Fibroblast of mammary gland (primary cell): ENCODE measurements at places on chromosomes 2 and 18.

DNA sequence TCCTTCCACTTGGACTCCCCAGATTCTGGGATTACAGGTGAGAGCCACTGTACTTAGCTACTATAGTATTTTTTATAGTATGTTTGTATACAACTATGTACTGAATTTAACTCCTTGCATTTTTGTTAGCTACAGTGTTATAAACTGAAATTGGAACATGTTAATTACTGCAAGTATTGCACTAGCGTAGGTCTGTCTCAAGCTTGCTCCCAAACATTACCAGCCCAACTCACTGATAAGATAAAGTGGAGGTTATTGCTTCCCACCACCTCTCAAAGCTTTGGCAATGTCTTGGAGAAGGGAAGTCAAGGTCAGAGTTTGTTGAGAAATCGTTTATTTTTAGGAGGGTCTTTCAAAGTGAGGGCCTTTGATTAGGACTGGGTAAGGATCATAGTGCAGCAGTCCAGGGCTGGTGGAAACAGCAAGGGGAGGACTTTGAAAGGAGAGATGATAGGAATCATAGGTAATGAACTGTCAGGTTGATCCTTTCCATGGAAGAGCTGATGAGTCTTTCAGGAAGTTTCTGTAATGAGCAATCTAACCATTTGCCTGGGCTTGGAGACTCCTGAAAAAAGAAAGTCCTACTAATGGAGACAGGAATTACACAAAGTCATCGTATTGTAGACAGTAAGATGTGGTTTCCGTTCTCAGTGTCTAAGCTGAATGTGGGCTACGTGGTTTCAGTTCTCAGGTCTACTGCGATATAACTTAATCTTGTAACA is 257.1 kb downstream of the MYO3B start:
- no peak for DNase-seq

DNA sequence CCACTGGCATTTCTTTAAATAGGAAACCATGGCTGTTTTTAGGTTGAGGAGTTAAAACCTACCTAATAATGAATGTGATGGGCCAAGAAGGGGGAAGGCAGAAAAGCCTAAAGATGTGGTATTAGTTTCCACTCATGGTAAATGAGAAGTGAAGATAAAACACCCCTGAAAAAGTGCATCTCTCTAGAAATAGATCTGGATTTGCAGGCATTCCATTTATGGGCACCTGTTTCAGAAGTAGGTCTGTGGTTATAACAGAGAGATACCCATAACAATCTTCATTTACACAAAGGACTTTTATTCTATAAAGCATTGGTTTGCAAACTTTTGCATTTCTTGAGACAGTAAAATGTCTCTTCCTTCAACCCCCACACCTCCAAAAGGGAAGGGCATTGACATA is 62.1 kb downstream of the PRKCE start:
- no peak for DNase-seq

DNA sequence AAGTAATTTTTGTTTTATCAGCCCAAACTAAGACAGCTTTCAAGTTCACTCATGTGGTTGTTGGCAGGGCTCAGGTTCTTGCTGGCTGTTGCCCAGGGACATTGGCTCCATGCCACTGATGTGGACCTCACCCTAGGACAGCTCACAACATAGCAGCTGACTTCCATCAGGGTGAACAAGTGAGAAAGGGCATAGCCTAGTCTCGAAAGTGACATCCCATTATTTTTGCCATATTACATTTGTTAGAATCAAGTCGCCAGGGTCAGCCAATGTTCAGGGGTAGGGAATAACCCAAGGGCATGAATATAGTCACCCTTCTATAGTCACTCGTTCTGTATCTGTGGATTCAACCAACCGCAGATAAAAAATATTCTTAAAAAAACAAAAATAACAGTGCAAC is 10.7 kb upstream of the CWC22 start:
- DNase-seq = peak; percentile 92

DNA sequence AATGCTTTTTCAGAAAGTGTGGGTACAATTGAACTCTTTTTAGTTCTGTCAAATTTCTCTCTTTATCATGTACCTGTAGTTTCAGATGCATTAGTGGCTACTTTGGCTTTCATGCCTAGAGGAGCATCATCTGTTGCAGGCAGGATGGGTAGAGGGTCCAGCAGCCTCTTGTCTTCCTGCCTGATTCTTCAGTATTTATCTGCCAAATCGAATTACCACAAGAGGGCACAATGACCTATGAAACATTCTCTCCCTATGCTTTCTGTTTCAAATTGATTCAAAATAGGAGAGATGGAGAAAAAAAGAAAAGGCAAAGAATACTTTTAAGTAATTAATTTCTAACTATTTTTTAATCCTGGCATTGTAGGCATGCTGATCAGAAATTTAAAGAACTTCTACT is 477.2 kb downstream of the TRIB2 start:
- DNase-seq = peak; percentile 39

- no peak for DNase-seq
Observed at GRCh38 chr2:7029291-7030059, 112.3 kb downstream of the RNF144A start.

- DNase-seq = no peak
Observed at GRCh38 chr2:121710470-121711170, 26.1 kb downstream of the NIFK start.

DNA sequence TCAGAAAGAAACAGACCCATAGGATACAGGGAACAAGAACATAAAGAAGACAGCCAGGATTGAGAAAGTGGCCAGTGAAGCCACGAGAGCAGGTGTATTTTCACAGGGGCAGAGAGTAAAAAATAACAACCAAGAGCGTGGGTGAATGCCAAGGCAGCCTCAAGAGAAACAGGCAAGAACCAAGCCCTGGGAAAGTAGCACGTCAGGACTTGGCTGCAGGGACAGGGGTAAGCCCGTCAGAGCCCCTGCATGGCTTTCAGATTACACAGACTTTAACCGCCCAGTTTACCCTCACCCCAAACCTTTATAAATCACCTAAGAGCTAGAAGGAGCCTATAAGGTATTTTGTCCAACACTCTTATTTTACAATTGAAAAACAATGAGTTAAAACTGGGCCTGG is 43.7 kb downstream of the ARL4C start:
- no peak for DNase-seq

- no peak for DNase-seq
Observed at GRCh38 chr2:135052997-135053474, 944 bp downstream of the RAB3GAP1 start.

DNA sequence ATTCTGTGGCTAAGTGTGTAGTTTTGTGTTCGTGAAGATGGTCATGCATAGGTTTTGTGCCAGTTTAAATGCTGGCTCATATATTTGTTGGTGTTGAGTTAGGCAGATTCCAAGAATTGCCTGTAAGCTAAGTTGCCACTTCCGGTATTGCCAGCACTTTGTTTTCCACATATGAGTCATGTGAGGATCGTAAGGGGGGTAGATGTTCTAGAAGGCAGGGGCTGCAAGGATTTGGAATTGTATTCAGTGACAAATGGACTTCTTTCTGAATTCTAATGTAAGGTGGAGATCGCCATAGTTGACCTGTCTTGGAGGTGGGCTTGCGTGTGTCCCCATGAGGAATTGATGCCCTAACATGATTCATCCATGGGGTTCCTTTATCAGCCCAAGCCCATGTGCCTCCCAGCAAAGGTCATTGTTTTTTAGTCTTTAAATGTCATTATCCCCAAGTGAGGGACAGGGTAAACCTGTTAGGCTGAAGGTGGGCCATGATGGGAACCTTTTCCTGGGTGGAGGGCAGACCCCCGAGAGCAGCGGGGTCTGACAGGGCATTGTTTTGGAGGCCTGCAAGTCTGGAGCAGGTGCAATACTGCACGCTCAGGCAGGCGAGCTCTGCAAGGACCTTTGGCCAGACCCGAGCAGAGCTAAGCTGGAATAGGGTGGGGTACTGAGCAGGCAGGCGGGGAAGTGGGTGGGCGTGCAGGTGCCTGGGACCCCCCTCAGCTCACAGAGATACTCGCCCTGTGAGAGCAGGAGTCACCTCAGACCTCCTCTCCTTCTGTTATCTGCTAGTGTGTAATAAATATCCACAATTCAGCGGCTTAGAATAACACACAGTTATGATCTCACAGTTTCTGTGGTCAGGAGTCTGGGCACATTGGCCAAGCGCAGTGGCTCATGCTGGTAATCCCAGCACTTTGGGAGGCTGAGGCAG is 77.4 kb downstream of the LRRFIP1 start:
- peak; percentile 62 for DNase-seq

DNA sequence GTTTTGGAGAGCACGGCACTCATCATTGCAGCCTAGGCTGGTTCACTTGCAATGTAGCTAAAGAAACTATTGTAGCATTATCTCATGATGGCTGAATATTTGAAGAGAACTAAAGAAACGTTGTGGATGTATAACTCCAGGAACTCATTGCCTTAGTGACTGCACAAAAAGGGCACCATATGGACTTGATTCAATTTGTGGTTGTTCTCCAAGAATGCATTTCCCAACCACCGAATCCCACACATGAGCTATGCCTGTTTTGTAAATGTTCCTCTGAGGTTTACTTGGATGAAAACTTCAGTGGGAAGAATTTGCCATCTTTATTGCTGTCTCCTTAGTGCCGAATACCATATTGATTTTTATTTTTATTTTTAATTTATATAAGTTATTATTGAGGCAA is 43.5 kb downstream of the DOK6 start:
- DNase-seq = peak; percentile 60

GRCh38 chr2:12555012-12555645 is 161.6 kb upstream of the TRIB2 start:
- peak; percentile 62 for DNase-seq

GRCh38 chr2:54549917-54550518 is 93.9 kb downstream of the SPTBN1 start:
- DNase-seq = no peak

DNA sequence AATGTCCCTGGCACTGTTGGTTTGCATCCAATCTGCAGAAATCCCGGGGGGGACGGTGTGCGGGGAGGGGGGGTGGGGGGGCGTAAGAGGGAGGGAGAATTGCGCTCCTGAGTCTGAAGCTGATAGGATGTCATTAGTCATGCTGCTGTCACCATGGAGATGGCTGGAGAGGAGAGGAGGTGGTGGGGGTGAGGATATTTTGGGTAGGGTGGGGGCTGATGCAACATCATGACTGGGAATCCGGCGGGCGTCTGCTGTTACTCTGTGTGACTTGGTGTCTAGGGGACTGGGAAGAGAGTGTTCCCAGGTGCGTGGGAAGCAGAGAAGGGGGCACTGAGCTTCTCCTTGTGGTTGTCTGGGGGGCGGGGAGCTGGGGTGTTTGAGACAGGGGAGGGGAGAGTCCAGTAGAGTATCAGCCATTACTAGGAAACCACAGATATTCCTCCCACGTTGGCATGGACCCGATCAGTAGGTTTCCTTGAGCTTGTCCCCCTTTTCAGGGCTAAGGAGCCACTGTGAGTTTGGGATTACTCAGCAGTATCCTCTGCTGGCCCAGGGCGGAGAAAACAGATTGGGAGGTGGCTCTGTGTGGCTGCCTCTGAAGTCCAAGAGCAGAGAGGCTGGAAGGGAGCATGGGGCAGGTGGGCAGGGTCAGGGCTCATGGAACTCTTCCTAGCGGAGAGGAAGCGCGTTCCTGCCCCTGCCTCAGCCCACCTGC is 18.9 kb downstream of the TET3 start:
- peak; percentile 79 for DNase-seq

DNA sequence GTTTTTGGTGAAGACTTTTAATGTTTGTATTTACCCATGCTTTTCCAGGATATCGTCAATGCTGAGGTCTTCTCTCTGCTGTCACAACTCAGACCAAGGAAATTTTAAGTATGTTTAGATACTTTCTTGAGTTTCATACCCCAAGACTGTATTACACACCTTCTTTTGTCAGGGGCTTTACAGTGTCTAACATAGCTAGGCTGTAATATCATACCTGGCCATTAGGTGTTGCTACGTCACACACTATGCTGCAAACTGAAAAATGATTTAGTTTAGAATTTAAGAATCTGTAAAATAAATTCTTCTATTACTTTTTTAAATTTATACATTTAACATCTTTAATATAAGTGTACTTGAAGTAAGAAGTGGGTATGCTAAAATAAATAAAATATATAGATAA is 358.4 kb upstream of the NRP2 start:
- DNase-seq = peak; percentile 23

- DNase-seq = no peak
Observed at GRCh38 chr2:7593360-7593759, 676.1 kb downstream of the RNF144A start.

DNA sequence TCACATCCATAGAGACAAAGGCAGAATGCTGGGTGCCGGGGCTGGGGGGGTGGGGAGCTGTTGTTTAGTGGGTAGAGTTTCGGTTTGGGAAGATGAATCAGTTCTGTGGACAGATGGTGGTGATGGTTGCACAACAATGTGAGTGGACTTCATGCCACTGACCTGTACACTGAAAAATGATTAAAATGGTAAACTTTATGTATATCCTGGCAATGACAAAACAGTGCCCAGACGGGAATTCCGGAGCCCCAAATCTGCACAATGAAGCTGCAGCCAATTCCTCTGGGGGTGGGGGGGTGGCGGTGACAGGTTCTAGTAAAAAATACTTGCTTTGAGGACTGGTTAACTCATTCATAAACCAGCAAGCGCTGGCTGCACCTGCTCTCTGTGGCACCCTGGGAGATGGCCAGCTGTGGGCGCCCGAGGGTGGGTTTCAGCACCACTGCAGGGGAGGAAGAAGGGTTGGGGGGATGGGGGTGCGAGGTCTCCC is 81.8 kb upstream of the HPCAL1 start:
- DNase-seq = peak; percentile 79

- DNase-seq = no peak
Observed at GRCh38 chr18:9906481-9906880, 7.3 kb upstream of the VAPA start.

GRCh38 chr2:14261771-14262170 is 370.7 kb upstream of the LRATD1 start:
- DNase-seq = no peak

- DNase-seq = no peak
Observed at GRCh38 chr2:190571686-190572085, 37.2 kb upstream of the NEMP2 start.

DNA sequence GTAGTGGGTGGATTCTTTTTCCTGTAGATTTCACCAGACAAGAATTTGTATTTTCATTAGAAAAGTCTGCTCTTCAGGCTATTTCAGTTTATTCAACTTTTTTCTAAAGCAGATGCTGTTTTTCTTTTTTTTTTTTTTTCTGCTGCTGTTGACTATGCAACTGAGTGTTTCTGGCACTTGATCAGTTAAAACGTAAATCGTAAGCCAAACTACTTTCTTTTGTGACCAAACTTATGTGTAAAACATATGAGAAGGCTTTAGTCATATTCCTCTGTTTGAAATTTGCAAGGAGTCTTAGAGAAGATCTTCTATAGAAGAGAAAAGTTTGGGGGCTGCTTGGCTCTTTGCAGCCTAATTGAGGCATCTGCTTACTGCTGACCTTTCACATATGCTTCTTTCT is 170.1 kb downstream of the PARD3B start:
- peak; percentile 2 for DNase-seq

DNA sequence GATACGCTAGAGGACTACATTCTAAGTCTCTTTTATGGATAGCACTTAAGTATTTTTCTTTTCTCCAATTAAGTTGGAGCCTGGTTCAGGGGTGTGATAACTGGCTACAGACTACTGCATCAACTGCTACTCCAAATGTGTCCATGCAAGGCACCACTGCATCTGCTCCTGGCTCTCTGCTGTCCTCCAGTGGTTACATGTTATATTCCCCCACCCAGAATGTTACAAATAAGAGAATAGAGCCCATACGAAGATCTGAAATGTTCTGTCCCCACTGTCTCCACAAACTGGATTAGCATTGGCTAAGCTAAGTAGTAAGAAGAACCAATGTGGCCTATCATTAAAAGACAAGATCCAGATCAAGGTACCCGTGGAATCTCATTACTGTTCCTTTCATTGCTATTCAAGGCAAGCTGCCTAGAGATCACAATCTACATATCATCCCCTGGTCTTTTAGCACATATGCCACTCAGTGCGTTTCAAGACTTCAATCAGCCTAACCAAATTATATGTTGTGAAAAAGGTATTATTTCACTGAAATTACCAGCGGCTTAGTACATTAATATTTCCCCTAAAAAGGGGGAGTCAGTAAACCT is 308.3 kb upstream of the SLC8A1 start:
- DNase-seq = peak; percentile 64
